T-helper 17 cell (primary cell): ENCODE measurements at places on chromosomes 3 and 15.

GRCh38 chr3:109234300-109234699 lies 82.0 kb downstream of the DPPA2 start:
- no peak for DNase-seq

GRCh38 chr3:182138393-182138792 lies 426.7 kb downstream of the SOX2 start:
- DNase-seq, result no peak

GRCh38 chr3:66456711-66457173 lies 44.1 kb downstream of the LRIG1 start:
- no peak for DNase-seq

DNA sequence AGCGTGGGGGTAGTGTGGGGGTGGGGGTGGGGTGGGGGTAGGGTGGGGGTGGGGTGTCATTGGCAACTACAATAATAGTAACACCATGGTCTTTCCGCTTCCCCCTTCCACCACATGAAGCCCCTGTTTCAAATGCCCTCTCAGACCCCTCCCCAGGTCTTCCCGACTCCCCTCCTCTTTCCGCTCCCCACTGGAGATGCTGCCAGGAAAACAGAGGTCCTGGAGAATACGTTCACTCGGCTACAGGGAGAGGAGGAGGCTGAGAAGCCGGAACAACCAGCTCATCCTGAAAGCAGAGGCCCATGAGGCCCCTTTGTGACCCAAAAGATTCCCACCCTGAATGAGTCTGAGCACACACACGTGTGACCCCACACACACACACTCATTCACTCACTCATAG lies 75.4 kb downstream of the CPN2 start:
- no peak for DNase-seq

- DNase-seq, result no peak
These were observed 154.6 kb upstream of the MBNL1 start for GRCh38 chr3:152113992-152114651.

GRCh38 chr3:43659250-43659880 lies 31.4 kb upstream of the ABHD5 start:
- no peak for DNase-seq

DNA sequence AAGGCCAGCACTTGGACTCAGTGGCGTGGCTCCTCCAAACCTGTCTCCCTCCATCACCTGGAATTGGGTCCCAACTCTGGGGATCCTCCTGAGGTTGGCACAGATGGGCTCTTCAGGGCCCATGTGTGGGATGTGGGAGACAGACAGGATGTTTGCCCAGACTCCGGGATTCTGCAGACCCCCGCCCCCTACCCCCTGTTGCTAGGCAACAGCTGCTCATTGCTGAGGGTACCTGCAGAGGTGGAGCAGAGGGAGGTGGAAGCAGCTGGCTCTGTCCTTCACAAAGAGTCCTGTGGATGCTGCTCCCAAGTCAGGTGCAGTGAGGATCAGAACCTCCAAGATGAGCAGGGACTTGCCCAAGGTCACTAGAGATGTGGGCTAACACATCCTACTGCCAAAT lies 40.0 kb upstream of the SLC6A1 start:
- DNase-seq, result no peak

DNA sequence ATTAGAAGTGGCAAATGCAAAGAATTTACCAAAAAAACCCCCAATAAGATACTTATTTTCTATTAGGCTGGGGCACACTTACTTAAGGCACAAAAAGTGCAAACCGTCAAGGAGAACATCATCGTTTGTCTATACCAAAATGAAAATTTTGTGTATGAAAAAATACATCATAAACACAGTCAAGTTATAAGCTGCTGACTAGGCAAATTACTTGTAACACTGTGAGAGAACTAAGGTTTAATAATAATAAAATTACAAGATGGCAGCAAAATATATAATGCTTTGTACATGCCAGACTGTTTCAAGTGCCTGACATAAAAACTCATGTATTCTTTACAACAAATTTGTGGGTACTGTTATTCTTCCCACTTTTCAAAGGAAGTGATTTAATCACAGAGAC lies 297.2 kb upstream of the CRBN start:
- no peak for DNase-seq

DNA sequence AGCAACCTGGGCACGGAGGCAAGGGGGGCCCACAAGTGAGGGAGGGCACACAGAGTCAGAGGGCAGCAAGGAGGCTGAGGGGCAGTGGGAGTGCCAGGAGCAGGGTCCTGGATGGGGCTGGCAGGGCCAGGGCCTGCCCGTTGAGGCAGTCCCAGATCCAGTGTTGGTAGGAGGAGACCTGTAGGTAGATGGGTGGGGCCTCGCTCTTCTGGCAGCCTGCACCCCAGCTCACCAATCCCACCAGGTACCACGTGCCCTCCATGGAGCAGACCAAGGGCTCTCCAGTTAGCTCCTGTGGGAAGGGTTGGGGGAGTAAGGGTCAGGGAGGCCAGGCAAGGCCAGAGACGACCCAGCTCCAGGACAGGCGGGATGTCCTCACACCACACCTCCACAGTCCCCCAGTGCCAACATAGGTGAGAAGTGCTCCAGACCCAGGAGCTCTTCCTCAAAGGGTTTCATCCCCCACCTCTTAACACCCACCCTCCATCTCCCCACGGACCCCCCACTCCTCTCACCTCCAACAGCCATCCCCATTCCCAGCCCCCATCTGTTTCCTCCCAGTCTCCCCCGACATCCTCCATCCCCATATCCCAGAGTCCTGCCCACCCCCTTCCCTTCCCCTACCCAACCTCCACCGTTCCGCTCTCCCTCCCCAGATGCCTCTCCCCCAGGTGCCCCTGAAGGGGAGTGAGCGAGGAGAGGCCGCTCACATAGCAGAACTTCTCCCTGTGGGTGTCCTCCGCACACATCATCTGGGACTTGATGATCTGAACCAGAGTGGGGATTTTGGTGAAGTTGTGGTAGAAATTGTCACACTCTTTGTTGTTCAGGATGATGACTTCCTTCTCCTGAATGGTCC lies 5.2 kb downstream of the PRSS50 start:
- DNase-seq, result no peak

GRCh38 chr15:62895905-62896316 lies 146.6 kb upstream of the TPM1 start:
- no peak for DNase-seq

DNA sequence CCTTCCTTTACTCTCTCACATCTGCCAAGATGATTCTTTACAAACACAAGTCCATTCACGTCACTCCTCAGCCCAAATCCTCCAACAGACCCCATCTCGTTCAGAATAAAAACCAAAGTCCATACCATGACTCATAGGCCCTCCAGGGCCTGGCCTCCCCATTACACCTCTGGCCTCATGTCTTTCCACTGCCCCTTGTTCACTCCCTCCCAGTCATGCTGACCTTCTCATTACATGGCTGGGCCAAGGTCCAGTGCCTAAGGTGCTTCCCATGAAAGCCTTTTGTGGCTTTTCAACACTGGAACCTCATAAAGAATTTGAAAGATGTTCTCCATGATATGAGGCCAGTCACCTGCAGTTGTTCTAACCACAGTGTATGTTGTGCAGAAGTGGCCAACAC lies 44.5 kb downstream of the NEK10 start:
- no peak for DNase-seq

- DNase-seq, result no peak
These were observed 4.5 kb downstream of the FEZF2 start for GRCh38 chr3:62368705-62369475.

DNA sequence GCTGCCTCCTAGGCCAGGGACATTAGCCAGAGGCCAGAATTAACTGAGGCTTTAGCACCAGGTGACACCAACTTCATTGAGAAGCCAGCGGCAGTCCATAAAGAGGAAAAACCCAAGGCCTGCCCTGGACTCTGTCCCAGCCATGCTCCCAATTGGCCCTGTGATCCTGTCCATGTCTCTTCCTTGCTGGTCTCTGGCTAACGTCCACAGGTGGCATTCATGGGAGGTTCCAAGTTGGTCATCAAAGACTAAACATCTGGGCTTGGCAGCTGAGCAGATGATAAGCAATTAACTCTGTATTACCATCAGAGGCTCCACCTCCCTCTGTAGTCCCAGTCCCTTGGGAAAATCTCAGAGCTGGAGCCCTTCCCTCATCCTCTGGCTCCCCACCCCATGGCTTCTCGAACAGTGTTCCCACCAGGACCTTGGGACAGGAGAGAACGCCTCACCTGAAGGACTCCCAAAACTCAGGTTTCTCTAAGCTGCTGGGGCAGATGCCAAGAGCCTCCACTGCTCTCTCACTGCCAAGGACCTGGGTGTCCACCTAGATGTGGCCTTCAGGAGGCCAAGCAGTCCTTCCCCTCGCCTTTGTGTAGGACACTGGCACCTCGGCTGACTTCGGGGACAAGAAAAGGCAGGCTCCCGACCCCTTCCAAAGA lies 40.4 kb downstream of the GOLGA6A start:
- no peak for DNase-seq

DNA sequence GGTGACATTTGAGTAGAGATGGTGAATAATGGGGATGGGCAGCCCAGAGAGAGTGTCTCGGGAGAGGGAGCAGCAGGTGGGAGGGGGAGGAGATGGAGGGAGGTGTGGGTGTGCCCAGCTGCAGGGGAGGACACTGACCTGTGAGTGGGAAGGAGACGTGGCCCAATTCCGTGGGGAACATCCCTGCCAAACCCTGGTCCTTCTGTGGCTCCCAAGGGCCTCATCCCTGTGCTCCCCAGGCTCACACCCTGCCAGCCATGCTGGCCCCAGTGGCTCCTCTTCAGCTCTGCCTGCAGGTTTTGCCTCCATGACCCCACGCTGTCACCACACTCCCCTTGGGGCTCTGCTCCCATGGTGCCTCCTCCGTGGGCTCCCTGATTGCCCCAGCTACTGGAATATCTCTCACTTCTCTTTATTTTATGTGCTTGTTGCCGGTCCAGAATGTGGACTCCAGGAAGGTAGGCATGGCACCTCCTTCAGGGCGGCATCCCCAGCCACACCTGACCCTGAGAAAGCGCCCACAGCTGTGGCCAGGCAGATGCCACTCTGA lies 7.0 kb downstream of the CFAP100 start:
- DNase-seq, result no peak

DNA sequence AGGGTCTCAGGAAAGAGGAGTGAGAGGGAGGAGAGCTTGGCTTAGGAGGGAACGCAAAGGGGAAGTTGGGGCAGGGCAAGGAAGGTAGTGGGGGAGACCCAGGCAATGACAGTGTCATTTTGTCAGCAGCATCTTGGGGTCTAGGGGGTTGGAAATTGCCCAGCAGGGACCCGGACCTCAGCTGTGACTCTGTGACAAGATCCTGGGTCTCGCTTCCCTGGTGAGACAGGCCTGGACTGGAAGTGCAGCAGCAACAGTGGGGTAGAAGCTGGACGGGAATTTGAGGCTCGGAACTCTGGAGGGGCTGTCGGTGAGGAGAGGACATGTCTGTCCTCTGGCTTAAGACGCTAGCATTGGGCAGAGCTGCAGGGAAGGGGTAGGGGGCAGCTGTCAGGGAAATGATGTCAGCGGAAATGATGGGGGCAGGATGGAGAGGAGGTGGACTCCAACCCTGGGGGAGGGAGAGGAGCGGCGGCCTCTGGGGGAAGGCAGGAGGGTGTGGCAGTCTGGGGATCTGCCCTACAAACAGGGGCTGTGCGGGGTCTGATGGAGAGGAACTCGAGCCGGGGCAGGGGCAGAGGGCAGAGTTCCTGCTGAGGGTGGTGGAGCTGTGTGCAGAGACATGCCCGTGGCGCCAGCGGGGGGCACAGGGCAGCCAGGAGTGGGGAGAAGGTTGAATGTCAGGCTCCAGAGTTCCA lies 12.3 kb downstream of the ANPEP start:
- DNase-seq, result no peak

DNA sequence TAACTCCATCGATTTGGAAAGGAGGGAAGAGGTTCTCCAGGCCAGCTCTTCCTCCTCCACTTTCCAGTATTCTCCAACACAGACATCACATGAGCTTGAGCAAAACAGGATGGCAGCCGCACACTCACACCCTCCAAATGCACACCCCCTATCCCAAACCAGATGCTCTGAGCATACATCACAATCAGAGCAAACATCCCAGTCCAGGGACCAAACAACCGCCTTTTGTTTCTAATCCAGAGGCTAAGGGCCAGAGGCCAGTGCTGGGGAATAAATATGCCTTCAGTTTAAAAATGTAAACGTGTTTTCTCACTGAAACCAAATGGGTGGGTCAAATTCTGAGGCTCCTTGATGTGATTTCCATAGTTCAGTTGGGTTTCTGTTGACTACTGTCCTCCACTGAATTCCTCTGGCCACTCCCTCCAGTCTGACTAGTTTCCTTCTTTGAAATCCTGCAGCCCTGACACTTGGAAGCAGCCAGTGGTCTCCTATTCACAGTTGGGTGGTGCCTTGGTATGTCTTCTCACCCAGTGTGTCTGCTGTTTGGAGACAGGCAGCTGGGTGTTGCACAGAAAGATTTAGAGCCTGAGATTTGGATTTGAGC lies 19.2 kb upstream of the MFGE8 start:
- DNase-seq, result no peak

DNA sequence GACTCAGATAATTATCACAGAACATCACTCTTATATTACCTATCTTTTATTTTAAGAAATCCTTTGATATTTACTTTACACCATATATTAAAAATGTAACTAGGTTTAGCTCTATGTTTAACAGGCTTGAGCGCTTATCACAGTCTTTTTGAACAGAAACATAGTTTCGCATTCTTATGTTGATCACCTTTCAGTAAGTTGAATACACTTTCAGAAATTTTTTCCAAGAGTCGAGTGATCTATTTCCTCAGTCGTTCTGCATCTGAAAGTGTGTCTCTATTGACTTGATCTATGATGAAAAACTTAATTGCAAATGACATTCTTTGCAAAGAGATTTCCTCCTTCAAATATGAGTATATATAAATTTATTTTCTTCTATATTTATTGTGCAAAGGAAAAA lies 516.6 kb upstream of the KCNMB2 start:
- DNase-seq, result no peak

DNA sequence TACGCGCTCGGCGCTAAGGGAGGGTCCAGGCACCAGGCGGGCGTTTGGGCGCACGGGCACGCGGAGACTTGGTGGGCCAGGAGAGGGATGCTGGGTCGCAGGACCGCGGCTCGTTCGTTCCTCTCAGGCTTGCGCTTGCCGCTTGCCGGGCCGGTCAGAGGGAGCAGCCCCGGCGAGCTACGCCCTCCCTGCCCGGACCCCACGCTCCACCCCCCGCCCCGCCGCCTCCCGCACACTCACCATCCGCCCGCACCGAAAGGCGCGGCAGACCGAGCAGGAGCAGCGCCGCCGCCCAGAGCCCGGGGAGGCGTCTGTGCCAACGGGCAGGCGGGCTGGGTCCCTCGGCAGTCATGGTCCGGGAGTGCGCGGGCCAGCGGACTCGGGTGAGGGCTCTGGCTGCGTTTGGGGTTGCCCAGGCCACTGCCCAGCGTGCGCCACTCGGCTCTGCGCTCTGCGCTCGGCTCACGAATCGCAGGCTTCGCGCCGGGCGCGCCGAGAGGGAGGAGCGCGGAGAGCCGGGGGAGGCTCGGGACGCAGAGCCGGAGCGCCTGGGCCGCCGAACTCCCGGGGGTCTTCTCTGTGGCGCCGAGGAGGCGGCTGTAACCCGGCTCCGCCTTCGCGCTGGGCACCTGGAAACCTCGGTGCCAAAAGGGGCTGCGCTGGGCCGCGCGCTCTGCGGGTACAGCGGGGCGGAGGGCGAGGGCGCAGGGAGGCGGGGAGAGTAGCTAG lies at the start of gene SUSD5:
TSS of gene SUSD5 (minus strand) at position 365 of the 729 bp plus-strand sequence. CDS start at position 352, 13 bp downstream.
- no peak for DNase-seq
